ENCODE measurements at places on chromosomes 2 and 18. TPM values are rescaled to one million over a fixed set of nuclear protein-coding genes. Genes with fewer than 3 reads are reported as not detected.

Gene NEURL3
- total RNA-seq, result not detected

Gene KRTCAP3
- 0.39 TPM for total RNA-seq

Gene IL37
- total RNA-seq, result not detected

Gene CCDC68
- total RNA-seq, result 15.1 TPM

Gene HOXD10
- not detected for total RNA-seq

Gene LGALSL
- 7.4 TPM for total RNA-seq

Gene AMER3
- total RNA-seq, result not detected

Gene IGFBP5
- total RNA-seq, result 1,272 TPM

Gene CHRND
- total RNA-seq, result not detected

Gene TSN
- total RNA-seq, result 41.8 TPM

Gene CCNYL1
- total RNA-seq, result 22.7 TPM

Gene DSEL
- total RNA-seq, result 53.5 TPM

Gene SPATA3
- not detected for total RNA-seq

Gene LRP2
- not detected for total RNA-seq

Gene HTR2B
- total RNA-seq, result 37.3 TPM

Gene GPBAR1
- total RNA-seq, result 0.03 TPM

Gene FOXI3
- total RNA-seq, result not detected

Gene TM4SF20
- not detected for total RNA-seq

Gene SIX3
- total RNA-seq, result not detected

Gene SYT4
- not detected for total RNA-seq

Gene GPN1
- 34.2 TPM for total RNA-seq

Gene KCNE4
- 37.7 TPM for total RNA-seq

Gene SATB2
- 11.7 TPM for total RNA-seq

Gene HRH4
- 0.07 TPM for total RNA-seq

Gene RRM2
- 5.6 TPM for total RNA-seq

Gene IL36G
- not detected for total RNA-seq

Gene LANCL1
- total RNA-seq, result 65.2 TPM

Gene ACSL3
- total RNA-seq, result 115 TPM

Gene AP1S3
- 18.6 TPM for total RNA-seq

Gene PRKAG3
- 0.52 TPM for total RNA-seq

Gene GAREM2
- total RNA-seq, result 2.4 TPM

Gene CDH19
- 0.33 TPM for total RNA-seq

Gene ALLC
- total RNA-seq, result not detected

Gene SCG2
- 37.2 TPM for total RNA-seq

Gene OBSL1
- total RNA-seq, result 64.4 TPM

Gene LOXHD1
- not detected for total RNA-seq

Gene TAF4B
- total RNA-seq, result 3.3 TPM

Gene GPR55
- not detected for total RNA-seq

Gene MYL1
- not detected for total RNA-seq

Gene RBKS
- total RNA-seq, result 0.59 TPM

Gene ASNSD1
- 63.3 TPM for total RNA-seq

Gene PSMA8
- total RNA-seq, result not detected
